NCI-H446 (cell line): ENCODE measurements at places on chromosomes 11 and 22.

- peak; percentile 78 for DNase-seq
These were observed 12.5 kb downstream of the NPTXR start for GRCh38 chr22:38831166-38831945.

- DNase-seq, result no peak
These were observed 389.4 kb upstream of the CADM1 start for GRCh38 chr11:115893461-115894099.

DNA sequence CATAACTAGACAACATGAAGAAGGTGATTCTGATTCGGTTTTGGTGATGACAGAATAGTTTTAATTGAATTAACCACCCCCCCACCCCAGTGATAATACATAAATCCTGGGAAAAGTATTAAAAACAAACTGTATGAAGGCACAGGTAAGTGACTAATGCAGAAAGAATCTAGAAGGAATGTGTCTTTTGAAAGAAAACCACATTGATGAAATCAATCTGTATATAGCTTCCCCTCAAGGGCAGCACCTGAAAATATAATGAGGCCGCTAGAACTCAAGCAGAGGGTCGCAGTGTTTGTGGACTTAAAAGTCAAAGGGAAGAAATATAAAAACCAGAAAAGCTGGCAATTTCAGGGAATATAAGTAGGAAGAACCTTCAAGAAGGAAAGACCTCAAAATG, 580.5 kb upstream of the CHORDC1 start:
- DNase-seq, result no peak

DNA sequence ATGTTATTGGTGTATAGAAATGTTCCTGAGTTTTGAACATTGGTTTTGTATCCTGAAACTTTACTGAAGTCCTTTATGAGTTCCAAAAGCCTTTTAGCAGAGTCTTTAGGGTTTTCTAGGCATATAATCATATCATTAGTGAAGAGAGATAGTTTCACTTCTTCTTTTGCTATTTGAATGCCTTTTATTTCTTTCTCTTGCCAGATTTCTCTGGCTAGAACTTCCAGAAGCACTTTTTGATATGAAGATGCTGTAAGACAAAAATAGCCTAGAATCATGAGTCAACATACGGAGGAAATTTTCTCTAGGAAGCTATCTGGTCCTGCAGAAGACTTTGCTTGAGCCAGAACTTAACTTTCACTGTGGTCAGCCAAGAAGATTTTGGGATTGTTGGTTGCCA, 86.7 kb upstream of the IZUMO1R start:
- no peak for DNase-seq

- DNase-seq, result no peak
These were observed 78.7 kb downstream of the SHANK2 start for GRCh38 chr11:71173709-71174108.

DNA sequence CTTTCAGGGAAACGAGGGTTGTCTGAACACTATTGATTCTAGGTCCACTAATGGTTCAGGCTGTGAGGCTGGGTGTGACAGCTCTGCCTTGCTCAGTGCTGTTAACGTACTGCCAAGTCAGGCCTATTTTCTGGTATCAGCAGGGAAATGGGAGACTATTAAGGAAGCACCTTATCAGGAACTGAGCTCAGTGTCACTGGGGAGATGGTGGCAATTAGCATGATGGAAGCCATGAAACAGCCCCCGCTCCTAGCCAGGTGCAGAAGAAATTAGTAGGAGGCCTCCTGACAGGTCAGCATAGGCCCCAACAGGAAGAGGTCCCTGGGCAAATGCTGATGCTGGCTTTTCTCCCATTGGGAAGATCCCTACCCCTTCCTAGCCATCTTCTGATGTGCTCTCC, 42.6 kb upstream of the LMO2 start:
- no peak for DNase-seq

- DNase-seq, result no peak
These were observed 5.9 kb upstream of the ADORA2A start for GRCh38 chr22:24421428-24421931.

DNA sequence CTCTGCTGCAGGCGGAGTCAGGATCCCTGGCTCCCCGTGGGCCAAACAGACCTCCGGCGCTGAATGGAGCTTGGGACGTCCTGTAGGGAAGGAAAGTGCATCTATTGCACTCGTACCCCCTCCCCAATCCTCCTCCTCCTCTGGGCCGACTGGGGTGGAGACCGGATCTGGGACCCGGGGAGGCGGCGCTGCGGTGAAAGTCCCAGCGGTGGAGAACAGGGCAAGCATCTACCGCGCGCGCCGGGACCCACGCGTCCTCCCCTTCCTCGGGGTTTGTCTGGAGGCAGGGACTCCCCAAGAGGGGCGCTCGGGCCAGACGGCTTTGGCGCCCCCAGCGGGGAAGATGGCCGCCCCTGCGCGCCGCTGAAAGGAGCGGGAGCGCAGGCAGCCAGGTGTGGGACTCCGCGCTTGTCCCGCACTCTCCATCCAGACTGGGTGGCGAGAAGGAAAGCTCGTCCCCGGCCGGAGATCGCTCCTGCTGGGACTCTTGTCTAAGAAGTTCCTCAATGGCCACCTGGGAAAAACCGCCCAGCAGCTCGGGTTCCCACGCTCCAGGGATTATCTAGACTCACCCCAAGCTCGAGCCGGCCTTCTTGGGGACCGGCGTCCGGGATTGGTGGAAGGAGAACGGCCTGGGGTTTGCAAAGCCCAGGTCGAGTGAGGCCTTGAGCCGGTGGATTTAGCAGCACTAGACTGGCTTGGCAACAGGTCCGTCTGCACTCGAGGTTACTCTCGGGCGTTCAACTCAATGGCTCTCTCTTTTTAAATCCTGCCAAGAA, 718 bp downstream of the FADS2 start:
- peak; percentile 52 for DNase-seq

- DNase-seq, result no peak
These were observed 11.5 kb downstream of the ZBED4 start for GRCh38 chr22:49865156-49865555.

- DNase-seq, result no peak
These were observed 62.8 kb upstream of the PRDM11 start for GRCh38 chr11:45083544-45084087.

DNA sequence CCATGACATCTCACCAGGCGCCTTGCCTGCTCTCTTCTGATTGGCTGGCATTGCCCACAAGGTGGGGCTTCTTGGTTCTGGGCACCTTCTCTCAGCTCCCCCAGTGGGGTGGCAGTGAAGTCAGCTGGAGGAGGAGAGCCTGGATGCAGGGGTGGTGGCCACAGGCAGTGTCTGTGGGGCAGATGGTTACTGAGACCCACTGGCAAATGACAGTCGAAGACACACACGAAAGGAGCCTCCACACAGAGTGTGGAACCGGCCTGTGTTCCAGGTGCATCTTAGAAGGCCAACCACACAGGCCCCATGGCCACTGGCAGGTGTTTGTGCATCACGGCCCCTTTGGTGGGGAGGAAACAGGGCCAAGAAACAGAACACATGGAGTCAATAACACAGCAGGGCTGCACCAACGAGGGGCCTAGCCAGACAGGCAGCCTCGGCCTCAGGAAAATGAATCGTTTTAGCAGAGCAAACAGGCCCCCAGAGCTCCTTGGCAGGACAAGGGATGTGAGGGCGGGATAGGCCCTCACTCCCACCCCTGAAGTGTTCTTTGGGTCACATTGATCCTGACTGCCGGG, 683.4 kb downstream of the TBC1D22A start:
- no peak for DNase-seq

DNA sequence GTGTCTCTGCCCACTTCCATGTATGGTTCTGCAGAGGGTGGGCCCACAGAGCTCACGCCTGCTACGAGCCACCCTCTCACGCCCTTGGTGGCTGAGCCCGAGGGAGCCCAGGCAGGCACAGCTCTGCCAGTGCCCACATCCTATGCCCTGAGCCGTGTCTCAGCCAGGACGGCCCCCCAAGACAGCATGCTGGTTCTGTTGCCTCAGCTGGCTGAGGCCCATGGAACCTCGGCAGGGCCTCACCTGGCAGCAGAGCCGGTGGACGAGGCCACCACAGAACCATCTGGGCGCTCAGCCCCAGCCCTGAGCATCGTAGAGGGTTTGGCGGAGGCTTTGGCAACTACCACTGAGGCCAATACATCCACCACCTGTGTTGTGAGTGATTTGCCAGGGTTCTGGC, 64.0 kb downstream of the OTOG start:
- DNase-seq, result no peak

- peak; percentile 46 for DNase-seq
These were observed 5.3 kb upstream of the MALAT1 start for GRCh38 chr11:65493367-65494176.

DNA sequence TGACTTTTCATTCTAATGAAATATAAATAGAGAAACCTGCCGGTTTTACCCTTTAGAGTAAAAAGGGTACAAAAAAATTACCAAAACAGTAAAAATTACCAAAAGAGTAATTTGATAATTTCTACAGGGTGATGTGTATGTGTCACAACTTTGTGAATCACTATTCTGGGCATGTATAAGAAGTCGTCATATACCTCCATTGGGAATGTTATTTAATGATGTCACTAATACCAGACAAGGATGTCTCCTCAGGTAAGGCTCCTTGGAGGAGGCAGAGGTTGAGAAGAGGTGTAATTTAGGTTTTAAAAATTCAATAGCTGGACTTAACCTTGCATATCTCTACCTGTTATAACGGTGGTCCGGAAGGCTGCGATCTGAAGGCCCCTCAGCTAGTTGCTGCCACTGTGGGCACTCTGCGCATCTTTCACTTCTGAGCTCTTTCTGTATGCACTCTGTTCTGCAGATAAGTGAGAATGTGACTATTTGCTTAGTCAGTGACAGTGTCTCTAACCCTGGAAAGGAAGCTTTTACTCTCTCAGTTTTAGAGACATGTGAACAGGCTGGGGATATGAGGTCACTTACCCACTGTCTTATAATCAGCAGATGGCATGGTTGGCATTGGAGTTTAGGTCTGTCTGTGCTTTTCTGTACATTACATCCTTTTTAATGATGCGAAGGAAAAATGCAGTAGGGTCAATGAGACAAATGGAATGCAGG, 987 bp upstream of the NCR3LG1 start:
- DNase-seq, result no peak

DNA sequence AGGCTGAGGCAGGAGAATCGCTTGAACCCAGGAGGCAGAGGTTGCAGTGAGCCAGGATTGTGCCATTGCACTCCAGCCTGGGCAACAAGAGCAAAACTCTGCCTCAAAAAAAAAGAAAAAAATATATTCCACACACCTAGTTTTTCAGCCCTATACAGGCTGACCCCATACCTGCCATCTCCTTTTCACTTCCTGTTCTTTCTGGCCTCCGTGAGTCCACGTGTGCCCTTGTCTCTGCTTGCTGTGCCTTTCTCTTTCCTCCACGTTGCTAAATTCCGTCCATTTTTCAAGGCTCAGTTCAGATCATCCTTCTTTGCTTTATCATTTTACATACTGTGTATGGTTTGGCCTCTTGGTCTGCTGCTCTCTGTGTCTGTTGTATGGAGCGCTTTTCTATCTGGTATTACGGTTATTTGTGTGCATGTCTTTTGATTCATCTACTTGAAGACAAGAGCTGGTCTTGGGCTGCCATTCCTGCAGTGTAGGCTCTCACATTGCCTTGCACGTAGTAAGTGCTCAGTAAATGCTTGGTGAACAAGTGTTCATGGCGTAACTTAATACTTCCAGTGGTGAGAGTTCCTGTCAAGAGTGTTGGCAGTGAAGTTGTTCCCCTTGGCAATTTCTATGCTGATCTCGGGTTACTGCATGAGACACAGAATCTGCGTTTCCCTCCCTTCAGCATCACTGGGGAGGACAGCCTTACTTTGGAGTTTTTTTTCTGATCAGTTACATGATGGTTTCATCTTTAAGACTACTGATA, 57.5 kb downstream of the PTPRJ start:
- no peak for DNase-seq

DNA sequence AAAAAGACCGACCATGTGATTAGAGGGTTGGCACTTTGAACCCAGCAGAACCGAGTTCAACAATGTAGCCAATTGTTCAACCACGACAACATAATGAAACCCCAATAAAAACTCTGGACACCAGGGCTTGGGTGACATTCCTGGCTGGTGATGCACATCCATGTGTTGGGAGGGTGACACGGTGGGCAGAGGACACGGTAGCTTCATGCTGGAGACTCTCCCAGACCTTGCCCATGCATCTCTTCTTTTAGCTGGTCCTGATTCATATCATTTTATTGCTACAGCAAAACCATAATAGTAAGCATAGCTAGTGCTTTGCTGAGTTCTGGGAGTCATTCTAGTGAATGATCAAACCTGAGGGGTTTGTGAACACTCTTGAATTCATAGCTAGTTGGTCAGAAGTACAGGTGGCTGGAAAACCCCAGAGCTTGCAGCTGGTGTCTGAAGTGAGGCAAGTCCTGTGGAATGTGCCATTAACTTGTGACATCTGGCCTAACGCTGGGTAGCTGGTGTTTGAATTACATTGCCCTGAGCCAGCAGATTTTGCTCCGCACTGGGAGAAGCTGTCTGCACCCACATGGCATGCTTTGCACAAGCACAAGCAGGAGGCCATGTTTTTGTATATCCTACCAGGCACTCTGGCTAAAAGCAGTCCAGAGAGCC, 14.0 kb downstream of the RPUSD4 start:
- DNase-seq, result no peak

GRCh38 chr11:71172680-71173079, 79.7 kb downstream of the SHANK2 start:
- no peak for DNase-seq

- no peak for DNase-seq
These were observed 13.6 kb downstream of the BLID start for GRCh38 chr11:122102426-122102825.

DNA sequence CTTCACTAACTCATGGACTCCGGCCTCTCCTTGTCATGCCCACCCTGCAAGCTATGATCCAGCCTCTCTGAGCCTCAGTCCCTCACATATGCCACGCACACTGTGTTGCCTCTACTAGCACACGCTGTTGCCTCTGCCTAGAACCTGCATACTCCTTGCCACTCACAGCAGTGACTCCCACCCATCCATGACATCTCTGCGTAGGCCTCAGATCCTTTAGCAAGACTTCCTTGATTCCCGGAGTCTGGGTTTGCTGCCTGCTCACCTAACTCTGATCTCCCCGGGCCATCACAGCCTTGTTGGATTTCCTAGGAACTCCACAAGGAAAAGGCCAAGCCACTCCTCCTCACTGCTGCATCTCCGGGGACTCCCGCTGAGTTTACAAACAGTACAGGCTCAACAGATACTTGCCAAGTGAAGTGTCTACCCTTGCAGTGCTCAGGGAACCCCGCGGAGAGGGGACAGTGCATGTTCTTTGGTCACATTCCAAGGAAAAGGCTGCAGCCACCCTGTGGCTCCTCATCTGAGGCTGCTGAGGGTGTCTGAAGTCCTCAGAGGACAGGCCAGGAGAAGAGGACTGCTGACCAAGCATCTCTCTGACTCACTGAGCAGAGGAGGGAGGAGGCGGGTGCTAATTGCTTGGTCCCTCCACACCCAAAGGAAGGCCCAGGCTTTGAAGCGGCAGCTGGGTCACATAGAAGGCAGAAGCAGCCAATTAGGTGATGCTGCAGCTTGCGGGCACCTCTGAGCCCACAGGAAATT, 42.4 kb upstream of the NAV2 start:
- no peak for DNase-seq

GRCh38 chr22:21013657-21014201, 1.2 kb upstream of the P2RX6 start:
- no peak for DNase-seq

DNA sequence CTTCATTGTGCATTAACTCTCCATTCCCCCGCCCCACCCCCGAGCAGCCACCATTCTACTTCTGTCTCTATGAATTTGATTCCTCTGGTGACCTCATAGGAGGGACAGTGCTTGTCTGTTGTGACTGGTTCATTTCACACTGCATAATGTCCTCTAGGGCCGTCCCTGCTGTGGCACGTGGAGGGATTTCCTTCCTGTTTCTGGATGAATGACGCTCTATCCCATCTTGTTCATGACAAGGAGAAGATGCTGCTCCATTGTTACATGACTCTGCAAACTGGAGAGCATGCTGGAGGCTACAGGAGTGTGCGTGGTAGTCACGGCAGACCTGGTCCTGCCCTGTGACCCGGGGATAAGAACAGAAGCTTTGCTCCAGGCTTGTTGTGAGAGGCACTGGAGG, 61.3 kb downstream of the RTL6 start:
- no peak for DNase-seq
